ENCODE measurements at places on chromosomes 7 and 10. TPM values are rescaled to one million over a fixed set of nuclear protein-coding genes. Genes with fewer than 3 reads are reported as not detected.

The GARIN1A gene
- 0.18 TPM for total RNA-seq

The PVRIG gene
- total RNA-seq: not detected

The PRKAR2B gene
- 65.7 TPM for total RNA-seq

The CLRN3 gene
- not detected for total RNA-seq

The TUBGCP2 gene
- total RNA-seq: 53.5 TPM

The PKD2L1 gene
- 0.34 TPM for total RNA-seq

The KLF14 gene
- total RNA-seq: not detected

The VWA2 gene
- total RNA-seq: 14.6 TPM

The KAZALD1 gene
- 9.8 TPM for total RNA-seq

The AOAH gene
- 4.1 TPM for total RNA-seq

The BTBD16 gene
- not detected for total RNA-seq

The SLC16A9 gene
- 15.7 TPM for total RNA-seq

The LRRC4 gene
- 5.7 TPM for total RNA-seq

The CYP3A7 gene
- not detected for total RNA-seq

The NOLC1 gene
- 67.9 TPM for total RNA-seq

All from prostate gland (tissue), 2 donors.